ENCODE measurements at places on chromosomes 7 and 10.

DNA sequence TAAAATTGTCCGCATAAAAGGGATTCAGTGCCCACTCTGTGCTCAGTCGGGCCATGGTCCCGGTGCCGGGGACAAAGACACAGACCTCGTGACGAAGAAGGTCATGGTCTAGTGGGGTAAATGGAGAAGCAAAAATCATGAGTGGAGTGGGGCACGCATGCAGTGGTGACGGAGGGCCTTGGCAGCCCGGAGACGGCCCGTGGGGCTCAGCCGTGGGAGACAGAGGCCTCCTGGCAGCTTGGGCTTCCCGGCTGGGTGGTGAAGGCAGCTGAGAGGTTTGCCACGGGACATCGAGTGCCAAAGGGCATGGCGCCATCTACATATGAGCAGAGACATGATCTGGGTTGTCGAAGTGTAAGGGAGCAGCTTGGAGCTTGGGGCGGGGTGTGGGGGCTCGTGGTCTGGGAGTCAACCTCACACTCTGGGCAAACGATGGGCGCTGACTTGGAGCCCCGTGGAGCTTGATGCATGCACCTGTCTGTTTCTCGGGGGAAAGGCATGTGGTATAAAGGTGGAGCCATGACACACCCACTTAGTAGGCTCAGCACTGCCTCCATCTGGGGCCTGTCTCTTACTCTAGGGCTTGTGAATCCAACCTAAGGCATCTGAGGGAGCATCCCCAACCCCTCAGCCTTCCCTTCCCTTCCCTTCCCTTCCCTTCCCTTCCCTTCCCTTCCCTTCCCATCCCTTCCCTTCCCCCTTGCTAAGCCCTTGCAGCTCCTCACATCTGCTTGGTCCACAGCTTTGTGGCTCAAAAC, 151.0 kb upstream of the INSYN2A start:
- H3K4me3 ChIP-seq, result no peak overlapping the region
- no peak overlapping the region for H3K27ac ChIP-seq
- no peaks in the 10 kb centered on the region for H3K4me1 ChIP-seq
- DNase-seq, result no peak

GRCh38 chr7:73742753-73743641, 4.4 kb upstream of the ABHD11 start:
- no peaks in the 10 kb centered on the region for H3K36me3 ChIP-seq
- H3K4me3 ChIP-seq, result peak overlapping the region; percentile 56
- no peaks in the 10 kb centered on the region for H3K27me3 ChIP-seq
- peaks cover 21% of the 10 kb centered on the region for H3K4me1 ChIP-seq

DNA sequence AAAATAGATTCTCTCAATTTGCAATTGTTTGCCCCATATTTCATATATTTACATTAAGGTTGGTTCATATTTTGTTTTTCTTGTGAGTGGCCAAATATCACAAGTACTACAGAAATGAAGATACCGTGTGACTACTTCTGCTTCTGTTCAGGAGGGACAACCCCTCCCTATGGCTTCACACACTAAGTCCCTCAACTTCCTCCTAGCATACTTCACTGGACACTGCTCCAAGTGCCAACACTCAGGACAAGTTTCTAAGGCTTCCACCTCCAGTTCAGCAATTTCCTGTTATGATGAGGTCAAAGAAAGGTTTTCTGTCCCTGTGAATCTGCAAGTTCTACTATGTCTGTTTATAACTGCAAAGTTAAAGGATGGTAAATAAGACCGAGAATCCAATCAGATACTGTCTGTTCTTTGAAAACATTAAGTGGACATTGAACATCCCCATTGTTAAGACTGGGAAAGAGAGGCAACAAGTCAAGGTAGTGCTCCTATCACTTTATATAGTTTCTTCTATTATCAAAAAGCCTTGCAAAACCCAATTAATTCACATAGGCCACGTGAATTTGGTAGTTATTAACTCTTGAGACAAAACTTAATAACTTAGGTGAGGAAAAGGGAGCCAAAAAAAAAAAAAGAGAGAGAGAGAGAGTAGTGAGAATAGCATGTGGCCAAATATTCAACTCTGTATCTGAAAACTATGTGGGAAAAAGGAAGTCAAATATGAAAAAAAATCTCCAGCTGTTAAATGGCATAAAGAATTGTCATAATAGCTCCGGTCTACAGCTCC, 81.3 kb upstream of the DKK1 start:
- peaks cover 10% of the 10 kb centered on the region for H3K4me1 ChIP-seq
- H3K27me3 ChIP-seq, result no peaks in the 10 kb centered on the region
- H3K36me3 ChIP-seq, result no peaks in the 10 kb centered on the region
- no peak for DNase-seq

- no peak for DNase-seq
- H3K36me3 ChIP-seq, result peaks cover 21% of the 10 kb centered on the region
- no peaks in the 10 kb centered on the region for H3K27me3 ChIP-seq
- H3K27ac ChIP-seq, result no peak overlapping the region
- H3K4me1 ChIP-seq, result no peaks in the 10 kb centered on the region
- no peak overlapping the region for H3K4me3 ChIP-seq
Measured at GRCh38 chr7:98909487-98909886, 31.2 kb downstream of the TRRAP start.

- H3K27ac ChIP-seq, result peak overlapping the region; percentile 95
- peak overlapping the region; percentile 92 for H3K4me3 ChIP-seq
- no peaks in the 10 kb centered on the region for H3K27me3 ChIP-seq
- DNase-seq, result peak; percentile 9
Measured at GRCh38 chr10:26858707-26859034, 2.1 kb downstream of the ABI1 start.

- no peak overlapping the region for H3K27ac ChIP-seq
- H3K4me3 ChIP-seq, result no peak overlapping the region
- H3K36me3 ChIP-seq, result peaks cover 16% of the 10 kb centered on the region
- H3K4me1 ChIP-seq, result no peaks in the 10 kb centered on the region
- H3K27me3 ChIP-seq, result no peaks in the 10 kb centered on the region
Measured at GRCh38 chr7:157204134-157204533, 65.4 kb downstream of the UBE3C start.

DNA sequence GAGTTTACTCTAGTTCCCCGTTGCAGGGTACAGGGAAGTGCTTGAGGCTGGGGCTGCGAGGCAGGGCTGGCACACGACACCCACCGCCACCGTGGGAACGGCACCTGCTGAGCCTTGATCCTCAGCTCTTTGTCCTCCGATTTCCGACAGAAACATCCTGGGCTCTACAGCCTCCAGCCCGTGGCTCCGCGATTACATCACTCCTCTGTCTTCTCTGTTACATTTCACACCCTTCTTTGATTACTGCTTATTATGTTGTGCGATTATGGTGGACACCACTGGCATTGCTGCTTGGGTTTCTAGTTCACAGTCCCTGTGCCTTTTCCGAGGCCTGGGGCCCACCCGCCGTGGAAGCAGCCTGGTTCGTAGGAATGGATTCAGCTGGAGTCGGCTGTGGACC, 26.9 kb downstream of the FKBP6 start:
- H3K4me3 ChIP-seq, result no peak overlapping the region
- H3K36me3 ChIP-seq, result no peaks in the 10 kb centered on the region
- H3K27me3 ChIP-seq, result no peaks in the 10 kb centered on the region
- 0 out of 2 replicates have a peak, but pooled peaks cover 5% of the 10 kb centered on the region for H3K4me1 ChIP-seq
- DNase-seq, result no peak

DNA sequence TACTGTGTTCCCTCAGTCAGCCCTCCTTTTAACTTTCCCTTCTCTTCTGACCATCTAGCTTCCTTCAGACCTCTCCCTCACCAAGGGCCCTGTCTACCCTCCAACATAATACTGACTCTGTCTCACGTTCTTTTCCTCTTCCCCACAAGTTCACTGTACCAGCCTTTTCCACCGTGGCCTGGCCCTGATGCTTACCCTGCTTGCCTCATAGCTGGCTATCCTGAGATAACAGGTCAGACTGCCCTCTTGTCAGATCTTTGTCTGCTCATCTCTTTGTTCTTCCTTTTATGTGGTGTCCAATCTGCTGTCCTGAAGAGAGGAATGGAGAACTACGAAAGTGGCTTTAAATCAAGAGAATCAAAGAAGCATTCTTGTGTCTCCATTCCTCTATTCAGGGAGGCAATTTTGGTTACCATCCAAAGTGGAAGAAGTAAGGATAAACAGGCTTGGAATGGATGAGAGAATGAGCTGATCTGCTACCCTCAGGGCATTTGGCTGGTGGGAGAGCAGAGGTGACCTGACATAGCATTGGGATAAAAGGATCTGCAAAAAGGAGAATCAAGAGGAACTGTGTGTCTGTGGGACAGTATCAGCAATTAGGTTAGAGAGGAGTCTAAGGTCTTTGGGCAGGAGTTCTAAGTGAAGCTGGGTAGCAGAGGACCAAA, 8.1 kb downstream of the BTAF1 start:
- no peak for DNase-seq
- H3K4me1 ChIP-seq, result no peaks in the 10 kb centered on the region

All from MM.1S (cell line).